ENCODE measurements at places on chromosomes 13 and 19.
A peak's percentile ranks its signal among the peaks of the same experiment; 100 is the strongest.

DNA sequence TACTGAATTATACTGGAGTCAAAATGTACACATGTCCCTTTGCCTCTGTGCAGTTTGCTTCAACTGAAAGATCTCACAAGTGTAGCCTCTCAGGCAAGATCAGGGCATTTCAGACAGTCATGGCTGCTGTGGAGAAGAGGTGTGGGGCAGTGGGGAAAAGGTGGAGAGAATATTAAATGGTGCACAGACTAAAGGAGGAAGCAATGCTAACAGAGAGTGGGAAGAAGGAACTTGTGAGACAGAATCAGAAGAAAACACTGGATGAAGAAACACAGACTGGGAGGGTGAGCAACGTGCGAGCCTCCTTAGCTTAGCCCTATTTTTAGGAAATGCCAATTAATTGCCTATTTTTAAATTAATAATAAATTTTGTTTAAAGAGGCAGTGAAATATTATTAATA is 49.6 kb upstream of the RAP2A start:
- DNase-seq = no peak
- H3K36me3 ChIP-seq = peaks cover 4% of the 10 kb centered on the region
- no peaks in the 10 kb centered on the region for H3K27me3 ChIP-seq
- H3K27ac ChIP-seq = no peak overlapping the region
- peaks cover 22% of the 10 kb centered on the region for H3K4me1 ChIP-seq
- no peak overlapping the region for H3K4me3 ChIP-seq

- DNase-seq = no peak
- H3K27me3 ChIP-seq = no peaks in the 10 kb centered on the region
- H3K4me1 ChIP-seq = peaks cover 11% of the 10 kb centered on the region
- no peak overlapping the region for H3K27ac ChIP-seq
Measured at GRCh38 chr19:734716-735115, 16.2 kb upstream of the MISP start.

DNA sequence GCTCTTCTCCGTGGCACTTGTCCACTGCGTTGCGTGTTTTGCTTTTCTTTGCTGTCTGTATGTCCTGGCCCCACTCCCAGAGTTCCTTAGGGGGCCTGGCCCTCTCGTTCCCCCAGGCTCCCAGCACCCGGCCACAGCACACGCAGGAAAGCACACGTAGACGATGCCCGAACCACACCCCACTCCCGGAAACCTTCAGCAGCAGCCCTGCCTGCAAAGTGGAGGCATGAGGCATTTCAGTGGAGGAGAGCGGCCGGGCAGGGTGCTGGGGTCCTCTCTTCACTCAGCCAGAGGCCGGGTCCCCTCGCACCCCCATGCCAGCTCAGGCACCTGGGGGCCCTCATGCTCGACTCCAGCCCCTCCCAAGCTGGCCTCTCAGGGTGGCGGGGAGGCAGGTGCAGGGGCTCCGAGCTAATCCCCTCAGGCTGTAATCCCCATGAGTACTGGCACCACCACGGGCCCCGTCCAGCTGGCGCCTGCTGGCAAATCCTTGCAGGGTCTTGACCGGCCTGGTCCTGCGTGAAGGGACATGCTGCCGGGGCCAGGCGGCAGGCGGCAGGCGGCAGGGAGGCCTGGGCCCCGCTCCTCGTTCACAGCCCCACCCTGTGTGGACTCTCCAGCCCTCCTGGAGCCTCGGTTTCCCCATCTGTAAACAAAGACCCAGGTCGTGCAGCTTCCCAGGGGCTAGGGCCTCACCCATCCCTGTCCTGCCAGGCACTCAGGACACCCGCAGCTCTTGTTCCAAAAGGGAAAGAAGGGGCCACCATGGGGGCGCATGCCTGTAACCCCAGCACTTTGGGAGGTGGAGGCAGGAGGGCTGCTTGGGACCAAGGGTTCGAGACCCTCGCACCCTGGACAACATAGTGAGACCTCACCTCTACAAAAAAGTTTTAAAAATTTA is 7.0 kb downstream of the PIP5K1C start:
- no peaks in the 10 kb centered on the region for H3K27me3 ChIP-seq
- H3K4me3 ChIP-seq = no peak overlapping the region
- peaks cover 37% of the 10 kb centered on the region for H3K4me1 ChIP-seq
- peaks cover 3% of the 10 kb centered on the region for H3K36me3 ChIP-seq
- no peak for DNase-seq

DNA sequence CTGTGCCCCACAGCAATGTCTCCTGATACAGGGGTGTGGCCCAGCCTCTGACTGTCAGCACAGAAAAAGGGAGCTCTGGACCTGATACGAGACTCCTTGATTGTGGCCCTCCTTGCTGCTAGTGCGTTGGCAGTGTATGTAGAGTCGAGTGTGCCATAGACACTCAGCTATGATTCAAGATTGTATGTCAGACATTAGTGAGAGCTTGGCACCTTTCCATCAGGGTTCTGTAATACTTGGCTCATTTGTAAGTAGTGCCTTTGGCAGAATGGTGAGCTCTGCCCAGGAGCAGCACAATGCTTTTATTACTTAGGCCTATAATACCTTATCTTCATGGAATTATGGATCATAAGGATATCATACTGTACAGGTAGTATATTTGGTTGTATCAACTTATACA is 83.4 kb downstream of the ATP8A2 start:
- peaks cover 31% of the 10 kb centered on the region for H3K27me3 ChIP-seq
- DNase-seq = no peak

DNA sequence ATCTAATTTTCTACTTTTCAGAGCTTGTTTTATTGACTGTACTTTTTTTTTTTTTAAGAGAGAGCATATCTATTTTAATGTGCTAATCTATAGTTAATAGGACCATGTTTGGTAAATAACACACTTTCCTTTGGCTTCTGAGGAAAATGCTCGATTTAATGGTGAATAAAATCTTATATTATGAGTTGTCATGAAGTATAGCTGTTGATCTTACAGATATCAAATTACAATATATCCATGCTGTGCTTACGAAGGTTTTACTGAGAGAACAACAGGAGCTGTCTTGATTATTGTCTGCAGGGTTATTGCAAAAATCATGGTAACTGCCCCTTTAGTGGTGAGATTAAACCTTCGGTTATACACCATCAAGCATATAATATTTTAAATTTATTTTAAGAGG is 29.6 kb downstream of the URI1 start:
- H3K27me3 ChIP-seq = no peaks in the 10 kb centered on the region
- no peak overlapping the region for H3K4me3 ChIP-seq
- H3K4me1 ChIP-seq = peaks cover 50% of the 10 kb centered on the region
- DNase-seq = no peak

GRCh38 chr13:40059540-40060232 is 404.2 kb downstream of the COG6 start:
- peaks cover 46% of the 10 kb centered on the region for H3K4me1 ChIP-seq
- H3K27ac ChIP-seq = peak overlapping the region; percentile 3
- H3K36me3 ChIP-seq = no peaks in the 10 kb centered on the region

GRCh38 chr13:57128909-57129308 is 11.8 kb upstream of the PRR20A start:
- DNase-seq = no peak
- no peak overlapping the region for H3K4me3 ChIP-seq
- H3K27me3 ChIP-seq = no peaks in the 10 kb centered on the region
- H3K36me3 ChIP-seq = no peaks in the 10 kb centered on the region
- no peak overlapping the region for H3K27ac ChIP-seq

DNA sequence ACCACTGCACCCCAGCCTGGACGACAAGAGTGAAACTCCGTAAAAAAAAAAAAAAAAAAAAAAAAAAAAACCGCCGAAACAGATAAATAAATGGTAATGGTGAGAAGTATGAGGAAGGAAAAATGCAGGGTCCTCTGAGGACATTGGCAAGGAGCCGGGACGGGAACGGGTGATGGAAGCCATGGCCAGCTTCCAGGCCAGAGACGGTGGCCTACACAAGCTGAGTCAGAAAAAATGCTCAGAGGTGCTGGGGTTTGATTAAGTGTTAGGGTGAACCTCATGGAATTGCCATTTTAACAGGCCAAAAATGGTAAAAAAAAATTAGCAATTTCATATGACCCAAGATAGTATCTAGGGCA is 866 bp upstream of the ZSWIM4 start:
- no peaks in the 10 kb centered on the region for H3K36me3 ChIP-seq
- H3K27me3 ChIP-seq = no peaks in the 10 kb centered on the region
- H3K27ac ChIP-seq = peak overlapping the region; percentile 87
- H3K4me3 ChIP-seq = peak overlapping the region; percentile 96

- no peak for DNase-seq
- H3K4me1 ChIP-seq = peaks cover 15% of the 10 kb centered on the region
- no peak overlapping the region for H3K4me3 ChIP-seq
- H3K27me3 ChIP-seq = peaks cover 67% of the 10 kb centered on the region
- peaks cover 2% of the 10 kb centered on the region for H3K36me3 ChIP-seq
Measured at GRCh38 chr19:17687141-17687856, 855 bp downstream of the UNC13A start.

DNA sequence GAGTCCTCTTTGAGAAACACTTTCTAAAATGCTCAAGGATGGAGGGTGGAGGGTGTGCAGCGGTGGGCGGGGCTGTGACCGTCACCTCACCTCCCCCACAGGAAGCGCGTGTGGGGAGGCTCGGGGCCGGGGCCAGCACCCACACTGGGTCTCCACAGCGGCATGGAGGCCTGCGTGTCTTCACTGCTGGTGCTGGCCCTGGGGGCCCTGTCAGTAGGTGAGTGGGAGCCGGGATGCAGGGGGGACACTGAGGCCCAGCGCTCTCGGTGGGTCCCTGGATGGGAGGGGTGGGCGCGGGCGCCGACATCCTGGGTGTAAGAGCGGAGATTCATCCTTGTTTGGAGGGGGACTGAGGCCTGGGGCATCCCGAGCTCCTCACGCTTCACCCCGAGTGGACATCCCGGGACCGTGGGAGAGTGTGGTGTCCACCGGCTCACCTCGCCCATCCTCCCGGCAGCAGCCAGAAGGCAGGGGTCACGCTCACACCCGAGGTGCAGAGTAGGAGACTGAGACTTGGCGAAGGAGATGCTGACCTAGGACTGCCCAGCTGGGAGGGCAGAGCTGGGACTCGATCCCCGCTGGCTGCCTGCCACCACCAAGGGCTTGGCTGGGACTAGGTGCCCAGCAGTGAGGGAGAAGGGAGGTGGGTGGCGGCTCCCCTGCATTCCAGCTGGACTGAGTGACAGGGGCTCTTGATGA is at the start of gene GZMM:
Gene GZMM (plus strand): TSS at position 144 of the 699 bp plus-strand sequence. CDS start 19 bp downstream, at position 163.
- H3K4me1 ChIP-seq = peaks cover 30% of the 10 kb centered on the region
- peak; percentile 80 for DNase-seq
- peak within 1 kb of the TSS; percentile 89 for H3K4me3 ChIP-seq
- no peaks in the 10 kb centered on the region for H3K27me3 ChIP-seq

- H3K27me3 ChIP-seq = no peaks in the 10 kb centered on the region
- no peak for DNase-seq
- H3K36me3 ChIP-seq = no peaks in the 10 kb centered on the region
- no peaks in the 10 kb centered on the region for H3K4me1 ChIP-seq
- H3K27ac ChIP-seq = no peak overlapping the region
Measured at GRCh38 chr19:30074741-30075715, 133.0 kb downstream of the URI1 start.

DNA sequence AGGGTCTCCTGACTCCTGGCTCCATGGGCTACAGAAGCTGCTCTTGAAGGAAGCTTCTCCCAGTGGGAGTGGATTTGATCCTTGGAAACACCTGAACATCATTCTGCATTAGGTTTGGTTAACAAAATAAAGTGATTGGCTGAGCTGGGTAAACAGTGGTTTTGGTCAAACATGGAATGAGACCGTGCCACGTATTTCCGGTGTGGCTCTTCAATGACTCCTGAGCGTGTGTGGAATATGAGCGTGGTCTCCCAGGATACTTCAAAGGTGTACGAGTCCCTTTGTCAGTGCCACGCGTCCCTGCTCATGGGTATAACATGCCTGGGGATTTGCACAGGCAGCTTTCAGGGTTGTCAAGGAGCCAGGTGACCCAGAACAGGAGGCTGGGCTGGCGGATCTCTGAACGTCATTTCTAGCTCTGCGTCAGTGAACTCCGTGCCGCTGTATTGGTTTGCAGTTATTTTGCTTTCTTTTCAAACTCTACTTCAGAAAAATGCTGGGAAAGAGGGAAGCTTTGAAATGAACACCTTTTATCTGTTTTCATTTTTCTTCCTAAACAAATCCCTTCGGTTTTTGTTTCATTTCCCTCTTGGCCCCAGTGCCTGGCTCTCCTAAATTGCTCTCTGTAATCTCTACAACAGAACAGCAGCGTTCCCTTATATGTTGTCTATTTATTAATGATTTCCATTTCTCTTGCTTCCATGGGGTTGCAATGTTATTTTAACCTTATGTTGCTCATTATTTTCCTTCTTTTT is 26.3 kb upstream of the GJB6 start:
- no peak overlapping the region for H3K27ac ChIP-seq
- DNase-seq = no peak
- H3K36me3 ChIP-seq = no peaks in the 10 kb centered on the region
- no peaks in the 10 kb centered on the region for H3K4me1 ChIP-seq
- no peak overlapping the region for H3K4me3 ChIP-seq

DNA sequence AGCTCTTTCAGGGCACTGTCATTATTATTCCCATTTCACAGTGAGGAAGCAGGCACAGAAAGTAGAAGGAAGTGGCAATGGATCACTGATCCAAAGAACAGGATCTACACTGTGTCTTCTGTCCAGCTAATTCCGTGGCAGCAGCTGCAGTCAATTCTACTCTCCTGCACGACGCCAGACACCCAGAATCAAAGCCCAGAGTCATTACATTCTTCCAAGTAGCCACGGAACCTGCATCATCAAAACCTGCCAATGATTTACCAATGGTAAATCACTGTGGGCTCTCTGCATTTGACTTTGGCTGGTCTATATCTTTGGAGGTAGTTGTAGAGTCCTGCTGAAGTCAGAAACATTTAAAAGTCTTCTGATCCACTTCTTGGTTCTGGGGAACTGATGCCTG is 767.7 kb downstream of the LIG4 start:
- no peaks in the 10 kb centered on the region for H3K27me3 ChIP-seq
- no peak overlapping the region for H3K4me3 ChIP-seq

- H3K4me3 ChIP-seq = no peak overlapping the region
- H3K36me3 ChIP-seq = peaks cover 36% of the 10 kb centered on the region
- H3K27ac ChIP-seq = peak overlapping the region; percentile 80
- no peak for DNase-seq
Measured at GRCh38 chr13:40958655-40959054, 60.5 kb downstream of the ELF1 start.

- H3K4me3 ChIP-seq = no peak overlapping the region
- peaks cover 27% of the 10 kb centered on the region for H3K4me1 ChIP-seq
- H3K27me3 ChIP-seq = no peaks in the 10 kb centered on the region
- H3K27ac ChIP-seq = no peak overlapping the region
Measured at GRCh38 chr13:46567671-46568070, 14.7 kb downstream of the LRCH1 start.

GRCh38 chr13:36801035-36801434 is 18.0 kb upstream of the RFXAP start:
- no peak for DNase-seq
- H3K4me3 ChIP-seq = no peak overlapping the region
- H3K36me3 ChIP-seq = no peaks in the 10 kb centered on the region
- H3K27me3 ChIP-seq = peaks cover 22% of the 10 kb centered on the region
- H3K4me1 ChIP-seq = no peaks in the 10 kb centered on the region

Measured in activated T-cell treated with anti-CD3 and anti-CD28 coated beads, Interleukin-2, amount 50 U/mL, for 72 hours (primary cell).